ENCODE measurements at places on chromosomes 13 and 19.
A peak's percentile ranks its signal among the peaks of the same experiment; 100 is the strongest.

- DNase-seq, result no peak
These were observed 87.6 kb downstream of the IRS2 start for GRCh38 chr13:109698779-109699178.

- no peak for DNase-seq
These were observed 3.2 kb downstream of the IL17D start for GRCh38 chr13:20706661-20707060.

GRCh38 chr13:50527612-50528509 lies 315.6 kb downstream of the DLEU7 start:
- DNase-seq, result no peak

- DNase-seq, result no peak
These were observed 7.5 kb upstream of the TM6SF2 start for GRCh38 chr19:19280561-19280960.

- no peak for DNase-seq
These were observed 169.0 kb downstream of the TBC1D4 start for GRCh38 chr13:75312884-75313520.

DNA sequence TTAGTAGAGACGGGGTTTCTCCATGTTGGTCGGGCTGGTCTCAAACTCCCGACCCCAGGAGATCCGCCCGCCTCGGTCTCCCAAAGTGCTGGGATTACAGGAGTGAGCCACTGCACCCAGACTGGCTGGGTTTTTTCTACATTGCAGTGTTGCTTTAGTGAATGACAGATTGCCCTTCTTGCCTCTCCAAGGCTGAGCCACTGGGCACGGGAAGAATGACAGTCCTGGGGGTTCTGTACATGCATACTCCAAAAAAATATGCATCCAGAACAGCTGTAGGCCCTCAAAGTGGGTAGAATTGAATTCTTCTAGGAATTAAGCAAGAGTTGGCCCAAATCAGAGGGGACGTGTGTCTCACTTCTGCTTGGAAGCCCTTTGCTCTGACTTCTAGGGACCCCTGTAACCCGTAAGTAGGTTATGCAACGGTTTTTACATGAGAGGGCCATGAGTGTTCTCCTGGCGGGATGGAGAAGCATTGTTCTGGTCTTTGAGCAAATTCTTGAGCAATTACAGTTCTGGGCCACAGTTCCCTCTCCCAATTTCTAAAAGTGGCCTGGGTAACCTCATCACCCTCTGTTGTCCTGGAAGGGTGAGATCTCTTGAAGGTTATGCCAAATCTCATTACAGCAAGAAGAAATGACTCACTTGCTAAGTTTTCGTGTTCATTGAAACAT lies 3.6 kb downstream of the ACTN4 start:
- DNase-seq, result no peak

DNA sequence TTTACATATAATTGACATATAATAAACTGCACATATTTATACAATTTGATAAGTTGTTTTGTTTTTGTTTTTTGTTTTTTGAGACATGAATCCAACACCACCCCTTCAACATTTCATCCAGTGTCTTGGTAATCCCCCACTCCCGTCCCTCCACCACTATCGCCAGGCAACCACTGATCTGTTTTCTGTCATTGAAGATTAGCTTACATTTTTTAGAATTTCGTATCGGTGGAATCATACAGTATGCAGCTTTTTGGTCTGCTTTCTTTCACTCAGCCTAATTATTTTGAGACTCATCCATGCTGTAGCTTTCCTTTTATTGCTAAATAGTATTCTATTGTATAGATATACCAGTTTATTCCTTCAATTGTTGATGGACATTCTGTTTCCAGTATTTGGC lies 94.1 kb upstream of the FRY start:
- DNase-seq, result no peak

GRCh38 chr13:24279327-24280110 lies 29.9 kb upstream of the C1QTNF9 start:
- DNase-seq, result no peak

GRCh38 chr13:111948811-111949210 lies 118.1 kb upstream of the SOX1 start:
- no peak for DNase-seq

DNA sequence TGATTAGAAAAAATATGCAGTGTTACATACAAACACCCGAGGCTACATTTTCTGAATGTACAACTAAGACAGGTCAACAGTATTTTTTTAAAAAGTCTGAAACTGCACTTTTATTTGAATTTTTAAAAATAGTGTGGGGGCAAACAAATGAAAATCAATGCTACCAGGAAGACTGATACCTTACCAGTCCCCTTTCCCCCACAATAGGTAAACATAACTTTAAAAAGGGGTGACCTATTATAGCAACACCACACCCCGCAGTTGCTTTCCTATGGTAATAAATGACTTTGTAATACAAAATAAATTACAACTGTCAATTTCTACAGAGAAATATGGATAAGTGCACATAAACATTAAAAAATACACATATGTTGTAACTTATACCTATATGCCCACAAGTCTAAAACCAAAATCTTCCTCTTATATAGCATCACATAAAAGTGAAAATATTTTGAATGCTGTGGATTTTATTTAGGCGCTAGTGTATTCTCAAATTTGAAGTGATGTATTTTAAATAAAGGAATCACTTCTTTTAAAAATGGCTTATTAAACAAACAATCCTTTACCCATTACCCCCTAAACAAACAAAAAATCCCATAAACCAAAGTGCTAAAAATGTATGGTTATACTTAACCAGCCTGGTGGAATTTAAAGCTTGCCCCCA lies 63.1 kb downstream of the KCNRG start:
- no peak for DNase-seq

GRCh38 chr13:110965038-110965754 lies 50.3 kb upstream of the ANKRD10 start:
- no peak for DNase-seq

- no peak for DNase-seq
These were observed 36.9 kb upstream of the USE1 start for GRCh38 chr19:17178291-17178690.

DNA sequence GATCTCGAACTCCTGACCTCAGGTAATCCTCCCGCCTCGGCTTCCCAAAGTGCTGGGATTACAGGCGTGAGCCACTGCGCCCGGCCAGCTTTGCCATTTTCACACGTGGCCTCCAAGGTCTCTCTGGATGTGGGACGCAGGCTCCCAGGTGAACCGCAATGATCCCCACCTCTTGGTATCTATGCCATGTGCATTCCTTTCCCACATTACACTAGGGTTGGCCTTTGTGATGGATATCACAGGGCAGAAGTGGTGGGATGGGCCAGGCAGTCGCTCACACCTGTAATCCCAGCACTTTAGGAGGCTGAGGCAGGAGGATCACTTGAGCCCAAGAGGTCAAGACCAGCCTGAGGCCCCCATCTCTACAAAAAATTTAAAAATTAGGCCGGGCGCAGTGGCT lies 22.4 kb downstream of the FGF21 start:
- no peak for DNase-seq

DNA sequence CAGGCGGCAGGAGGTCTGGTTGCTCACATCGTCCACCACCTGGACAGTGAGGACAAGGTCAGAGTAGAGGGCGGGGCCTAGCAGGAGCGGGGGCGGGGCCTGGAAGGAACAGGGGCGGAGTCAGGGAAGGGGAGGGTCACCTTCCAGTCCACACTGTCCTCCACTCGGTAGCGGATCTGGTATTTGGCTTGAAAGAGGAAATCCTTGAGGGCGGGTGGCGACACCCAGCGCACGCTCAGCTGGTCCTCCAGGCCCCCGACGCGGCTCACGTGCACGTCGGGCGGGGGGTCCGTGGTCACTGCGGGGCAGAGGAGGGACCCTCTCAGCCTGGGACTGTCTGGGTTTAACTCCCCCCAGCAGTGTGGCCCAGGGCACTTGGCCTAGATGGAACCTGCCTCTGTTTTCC lies 8.2 kb downstream of the REX1BD start:
- no peak for DNase-seq

DNA sequence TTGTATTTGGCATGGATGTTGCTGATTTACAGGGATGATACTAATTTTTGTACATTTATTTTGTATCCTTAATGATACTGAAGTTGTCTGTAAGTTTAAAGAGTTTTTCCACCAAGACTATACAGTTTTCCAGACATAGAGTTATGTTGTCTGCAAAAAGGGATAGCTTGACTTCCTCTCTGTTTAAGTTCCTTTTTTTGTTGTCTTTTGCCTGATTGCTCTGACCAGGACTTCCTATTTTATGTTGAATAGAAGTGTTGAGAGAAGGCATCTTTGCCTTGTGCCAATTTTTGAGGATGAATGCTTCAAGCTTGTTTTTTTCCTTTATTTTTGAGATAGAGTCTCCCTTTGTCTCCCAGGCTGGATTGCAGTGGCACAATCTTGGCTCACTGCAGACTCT lies 36.8 kb upstream of the ZNF681 start:
- no peak for DNase-seq

GRCh38 chr13:78401873-78402707 lies 201.3 kb downstream of the POU4F1 start:
- no peak for DNase-seq

- DNase-seq, result no peak
These were observed 8.7 kb downstream of the SIGLECL1 start for GRCh38 chr19:51259348-51260245.

DNA sequence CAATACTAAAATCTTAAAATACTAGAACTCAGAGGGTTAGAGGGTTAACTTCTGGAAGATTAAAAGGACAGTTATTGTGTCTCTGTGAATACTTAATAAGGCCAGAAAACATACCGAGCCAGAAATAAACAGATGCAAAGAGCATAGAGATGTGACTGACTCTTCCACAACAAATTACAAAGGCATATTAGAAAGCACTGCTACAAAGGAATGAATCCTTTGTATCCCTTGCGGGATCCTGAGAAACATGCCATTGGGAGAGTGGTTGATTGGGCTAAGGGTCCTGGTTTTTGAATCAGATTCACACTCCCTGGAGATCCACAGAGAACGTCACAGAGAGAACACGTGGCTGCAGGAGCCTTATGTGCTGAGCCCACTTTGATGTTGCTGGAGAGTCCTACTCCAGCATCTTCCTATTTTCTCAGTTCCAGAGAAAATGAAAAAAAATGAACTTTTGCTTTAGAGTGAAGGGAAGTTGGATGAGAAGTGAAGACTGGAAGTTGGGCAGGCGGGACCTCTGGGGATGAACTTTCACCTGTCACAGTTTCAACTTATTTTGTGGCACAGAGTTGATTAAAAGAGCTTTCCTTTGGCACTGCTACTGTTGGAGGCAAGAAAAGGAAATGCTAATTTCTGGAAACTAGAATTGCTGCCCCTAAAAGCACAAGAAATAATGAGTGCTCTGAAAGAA lies 309.9 kb downstream of the DCT start:
- DNase-seq, result no peak

- DNase-seq, result no peak
These were observed 11.1 kb downstream of the ATP4B start for GRCh38 chr13:113646921-113647340.

GRCh38 chr13:77305266-77305665 lies 21.6 kb downstream of the MYCBP2 start:
- no peak for DNase-seq

GRCh38 chr13:104327211-104327610 lies 1261.0 kb upstream of the SLC10A2 start:
- no peak for DNase-seq

- peak; percentile 74 for DNase-seq
These were observed 141.7 kb upstream of the SERP2 start for GRCh38 chr13:44231786-44232516.

GRCh38 chr13:20566468-20566897 lies 474 bp upstream of the IFT88 start:
- DNase-seq, result peak; percentile 53

GRCh38 chr13:41117869-41118268 lies 14.7 kb downstream of the KBTBD6 start:
- DNase-seq, result no peak

- no peak for DNase-seq
These were observed 31.1 kb downstream of the ZNF146 start for GRCh38 chr19:36246006-36246481.

DNA sequence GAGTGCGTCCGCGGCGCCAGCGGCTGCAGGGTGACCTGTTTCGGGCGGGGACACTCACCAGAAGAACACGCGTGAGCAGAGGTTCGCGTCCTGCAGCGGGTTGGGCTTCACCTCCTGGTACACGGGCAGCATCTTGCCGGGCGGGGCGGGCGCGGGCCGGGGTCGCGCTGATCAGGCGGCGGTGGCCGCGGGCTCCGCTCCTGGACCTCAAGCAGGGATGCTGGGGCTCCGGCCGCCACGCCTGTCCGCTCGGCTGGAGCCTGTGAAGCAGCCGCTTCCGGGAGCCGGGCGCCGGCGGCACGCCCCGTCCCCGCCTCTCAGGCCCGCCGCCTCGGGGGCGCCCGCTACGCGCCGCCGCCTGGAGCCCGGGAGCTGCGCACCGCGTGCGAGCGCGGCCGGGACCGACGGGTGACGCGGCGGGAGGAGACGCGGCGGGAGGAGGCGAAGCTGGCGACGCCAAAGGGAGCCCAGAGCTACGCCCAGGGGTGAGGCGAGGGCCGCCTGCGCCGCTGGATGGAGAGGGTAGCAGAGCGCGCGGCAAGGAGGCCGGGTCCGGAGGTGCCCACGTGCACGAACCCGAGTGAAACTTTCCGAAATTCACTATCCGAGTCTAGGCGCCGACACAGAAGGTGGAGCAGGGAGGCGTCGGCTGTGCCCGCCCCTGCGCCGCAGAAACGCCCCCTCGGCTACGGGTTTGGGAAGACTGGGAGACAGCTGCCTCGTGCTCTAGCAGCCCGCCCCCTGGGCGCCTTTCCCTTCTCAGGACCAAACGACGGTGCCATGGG lies at the start of gene ABCC4:
TSS of gene ABCC4 (minus strand) at position 269 of the 785 bp plus-strand sequence. CDS start at position 132, 137 bp downstream.
- peak; percentile 27 for DNase-seq

- DNase-seq, result no peak
These were observed 1151.5 kb upstream of the SPRY2 start for GRCh38 chr13:81492449-81492848.

- DNase-seq, result no peak
These were observed 30.4 kb upstream of the GRTP1 start for GRCh38 chr13:113394339-113394640.

- DNase-seq, result no peak
These were observed 41.7 kb downstream of the SPATA13 start for GRCh38 chr13:24202215-24202614.

DNA sequence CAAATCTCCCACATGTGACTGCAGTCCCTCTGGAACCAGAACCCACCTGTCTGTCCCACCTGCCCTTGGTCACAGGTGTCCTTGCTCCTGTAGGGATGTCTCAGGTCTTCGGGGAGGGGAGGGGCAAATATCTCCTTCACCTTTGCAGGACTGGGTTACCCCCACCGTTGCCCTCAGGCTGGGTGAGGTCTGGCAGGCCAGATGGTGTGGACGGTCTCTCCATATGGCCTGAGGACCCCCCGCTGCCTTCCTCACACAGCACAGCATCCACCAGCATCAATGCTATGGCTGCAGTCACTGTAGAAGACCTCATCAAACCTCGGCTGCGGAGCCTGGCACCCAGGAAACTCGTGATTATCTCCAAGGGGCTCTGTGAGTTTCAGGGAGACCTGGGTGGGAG lies 10.0 kb downstream of the SLC5A5 start:
- DNase-seq, result no peak

DNA sequence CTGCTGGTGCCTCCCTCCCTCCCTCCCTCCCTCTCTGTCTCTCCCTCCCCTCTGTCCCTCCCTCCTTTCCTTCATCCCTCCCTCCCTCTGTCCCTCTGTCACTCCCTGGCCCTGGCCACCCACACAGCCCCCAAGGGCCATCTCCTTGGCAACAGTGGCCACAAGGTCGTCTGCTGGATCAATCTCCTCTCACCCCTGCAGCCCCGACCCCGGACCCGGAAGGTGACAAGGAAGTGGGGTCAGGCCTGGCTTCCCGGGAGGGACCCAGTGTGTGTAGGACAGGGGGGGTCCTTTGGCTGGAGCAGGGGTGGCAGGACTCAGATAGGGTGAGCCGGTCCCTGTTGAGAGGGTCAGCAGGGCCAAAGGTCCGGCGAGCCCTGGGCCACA lies 21.9 kb upstream of the TCF3 start:
- no peak for DNase-seq

- no peak for DNase-seq
These were observed 160.3 kb downstream of the ITGBL1 start for GRCh38 chr13:101612735-101613134.

Data from AG04450 (cell line).